ENCODE measurements at places on chromosomes 4 and X.

DNA sequence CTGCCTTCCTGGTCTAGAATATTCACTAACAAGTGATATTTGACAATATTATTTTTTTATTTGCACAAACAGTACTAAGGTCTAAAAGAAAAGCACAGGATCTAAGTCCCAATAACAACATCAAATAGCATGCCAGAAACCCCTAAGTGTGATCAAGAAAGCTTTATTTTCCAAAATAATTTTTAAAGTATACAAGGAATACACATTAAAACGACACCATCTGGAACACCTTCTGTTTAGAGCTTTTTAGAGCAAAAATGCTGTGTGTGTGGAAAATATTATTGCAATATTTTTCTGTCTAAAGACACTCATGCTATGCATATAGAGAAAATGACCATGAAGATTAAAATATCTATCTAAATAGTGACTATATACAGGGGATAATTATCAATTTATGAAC lies 103.1 kb downstream of the ARAP2 start:
- DNase-seq, result no peak

DNA sequence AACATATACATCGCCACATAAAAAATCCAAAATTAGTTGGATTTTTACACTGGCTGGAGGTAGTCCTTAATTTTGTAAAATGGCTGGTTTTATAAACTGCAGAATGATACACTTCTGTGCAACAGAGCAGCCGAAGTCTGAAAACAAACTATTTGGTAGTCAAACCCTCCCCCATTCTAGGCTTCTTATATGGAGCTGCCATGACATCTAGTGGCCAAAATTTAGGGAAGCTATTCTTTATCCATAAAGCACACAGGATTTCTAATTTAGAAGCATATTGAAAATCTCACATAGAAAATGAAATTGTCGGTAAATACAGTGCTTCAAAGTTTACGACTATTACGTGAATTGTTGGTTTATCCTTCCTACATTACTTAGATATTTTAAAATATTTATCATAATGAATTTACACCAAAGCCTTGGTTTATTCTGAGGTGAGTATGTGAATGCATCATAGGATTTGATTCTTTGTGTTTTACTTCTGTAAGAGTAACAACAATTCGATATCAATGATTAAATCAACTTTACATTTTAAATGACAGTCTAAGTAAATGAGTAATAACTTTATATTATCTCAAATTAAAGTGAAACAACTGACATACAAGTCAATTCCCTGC lies 113.4 kb upstream of the FAM241A start:
- DNase-seq, result peak; percentile 77

DNA sequence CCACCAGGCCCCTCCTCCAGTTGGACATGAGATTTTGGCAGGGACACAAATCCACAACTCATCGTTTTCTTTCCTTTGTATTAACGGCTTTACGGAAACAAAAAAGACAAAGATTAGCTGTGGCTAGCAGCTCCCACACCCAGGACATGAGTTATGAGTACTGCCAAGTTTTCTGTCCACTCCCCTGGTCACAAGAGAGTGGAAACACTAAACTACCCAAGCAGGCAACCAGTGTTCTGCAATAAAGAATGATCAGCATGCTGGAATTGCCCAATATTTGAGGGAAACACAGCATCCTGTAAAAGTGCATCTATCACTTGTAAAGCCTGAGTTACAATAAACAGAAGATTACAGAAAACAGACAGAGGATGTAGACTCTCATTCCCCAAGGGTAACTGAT lies 358.4 kb downstream of the NLGN4X start:
- DNase-seq, result no peak

GRCh38 chrX:41956027-41956426 lies 32.7 kb upstream of the CASK start:
- no peak for DNase-seq

GRCh38 chrX:7941390-7942042 lies 14.3 kb upstream of the PNPLA4 start:
- DNase-seq, result no peak

DNA sequence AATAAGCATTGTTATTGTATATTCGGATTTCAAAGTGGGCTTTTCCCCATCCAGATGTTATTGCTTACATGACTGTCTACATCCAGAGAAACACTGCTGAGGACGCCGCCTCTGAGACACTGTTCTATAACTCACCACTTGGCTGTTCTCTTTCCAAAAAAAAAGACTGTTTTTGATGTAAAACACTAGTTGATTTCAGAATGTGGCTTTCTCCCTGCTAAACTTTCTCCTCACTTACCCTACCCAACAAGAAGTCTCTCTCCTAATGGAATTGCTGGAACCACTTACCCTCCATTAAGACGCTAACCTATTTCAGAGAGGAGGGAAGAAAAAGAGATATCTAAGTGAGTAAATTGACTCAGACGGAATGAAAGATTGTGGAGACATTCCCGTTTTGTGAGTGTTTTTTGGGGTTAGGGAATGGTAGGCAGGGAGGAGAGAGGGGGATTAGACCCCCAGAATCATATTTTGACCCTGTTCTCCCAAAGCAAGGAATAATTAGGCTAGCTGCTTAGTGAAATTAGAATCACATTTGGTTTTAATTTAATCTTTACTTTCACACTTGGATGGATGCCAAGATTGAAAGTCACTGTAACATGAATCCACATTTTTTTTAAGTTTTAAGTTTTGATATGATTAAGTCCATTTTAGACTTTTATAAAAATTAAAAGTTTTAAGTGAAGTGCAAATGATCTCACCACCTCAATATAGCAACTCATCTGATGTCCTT lies 174.9 kb downstream of the CHIC2 start:
- no peak for DNase-seq

GRCh38 chrX:47482065-47482511 lies 934 bp downstream of the ZNF41 start:
- no peak for DNase-seq
